Lower lobe of right lung (tissue), 2 donors: ENCODE measurements at places on chromosomes 1 and 21. TPM values are rescaled to one million over a fixed set of nuclear protein-coding genes. Genes with fewer than 3 reads are reported as not detected.
A peak's percentile ranks its signal among the peaks of the same experiment; 100 is the strongest.

The MRPL9 gene
- total RNA-seq: 59.9 TPM

The DCST2 gene
- 1.4 TPM for total RNA-seq

The CNN3 gene
- total RNA-seq: 151 TPM

The FMOD gene
- 28.9 TPM for total RNA-seq

DNA sequence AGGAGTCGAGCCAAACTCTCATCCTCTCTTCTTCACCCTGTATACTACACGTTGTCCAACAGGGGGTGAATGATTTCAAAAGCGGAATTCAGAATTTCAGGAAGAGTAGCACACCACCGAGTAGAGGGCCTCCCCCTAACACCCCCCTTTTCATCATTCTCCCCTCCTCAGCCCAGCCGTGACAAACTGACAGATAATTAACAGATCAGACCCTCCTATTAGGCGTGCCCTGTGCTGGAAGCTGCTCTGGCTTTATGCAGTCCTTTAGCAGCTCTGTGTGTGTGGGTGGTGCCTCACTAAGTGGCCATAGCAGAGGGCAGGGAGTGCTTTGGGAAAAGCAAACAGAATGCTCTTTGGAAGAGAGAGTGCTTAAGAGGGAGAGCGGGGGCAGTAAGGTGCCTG, 44.3 kb downstream of the PEX14 start:
- no peaks in the 10 kb centered on the region for H3K27me3 ChIP-seq
- H3K4me1 ChIP-seq: peaks cover 67% of the 10 kb centered on the region
- peak overlapping the region; percentile 48 for H3K27ac ChIP-seq
- DNase-seq: no peak
- no peak overlapping the region for H3K4me3 ChIP-seq
- H3K36me3 ChIP-seq: no peaks in the 10 kb centered on the region

- no peaks in the 10 kb centered on the region for H3K36me3 ChIP-seq
- no peak for DNase-seq
- peaks cover 33% of the 10 kb centered on the region for H3K4me1 ChIP-seq
- peaks cover 24% of the 10 kb centered on the region for H3K27me3 ChIP-seq
Observed at GRCh38 chr1:6260961-6261614, at the start of gene GPR153. Gene GPR153, minus strand, starts transcription at chr1:6261098. Its CDS starts 6,193 bp downstream, at chr1:6254905.

DNA sequence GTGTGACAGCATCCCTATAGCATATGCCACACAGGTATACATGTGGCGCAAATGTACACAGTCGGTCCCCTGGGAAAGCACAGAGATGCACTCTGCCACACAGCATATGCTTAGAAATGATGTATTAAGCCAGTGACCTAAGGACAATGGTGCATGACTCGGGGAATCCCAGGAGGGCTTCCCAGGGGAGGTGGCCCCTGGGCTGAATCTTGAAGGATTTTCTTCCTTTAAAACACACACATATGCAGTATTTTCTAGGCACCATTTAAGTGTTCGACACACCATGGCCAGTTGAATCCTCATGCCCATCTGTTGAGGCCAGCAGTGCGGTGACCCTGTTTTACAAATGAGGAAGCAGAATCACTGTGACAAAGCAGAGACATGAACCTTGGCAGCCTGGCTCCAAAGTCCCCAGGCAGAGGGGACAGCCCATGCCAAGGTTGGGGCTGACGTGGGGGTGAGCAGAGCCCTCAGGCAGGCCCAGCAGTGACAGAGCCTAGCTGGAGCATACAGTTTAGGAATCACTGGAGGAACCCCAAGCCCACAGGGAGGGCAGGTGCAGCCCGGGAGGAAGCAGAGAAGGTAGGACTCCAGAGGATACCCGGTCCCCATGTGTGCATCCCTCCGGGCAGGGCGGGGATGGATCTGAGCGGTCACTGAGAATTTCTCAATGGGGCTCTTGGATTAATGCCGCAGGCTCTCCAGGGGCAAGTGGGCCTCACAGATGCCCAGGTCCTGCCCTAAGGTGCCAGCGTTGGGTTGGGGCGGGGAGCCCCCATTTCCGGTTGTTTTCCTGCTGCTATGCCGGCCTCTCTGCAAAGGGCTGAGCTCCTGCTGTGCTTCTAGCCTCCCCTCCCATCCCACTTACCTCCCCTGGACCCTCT, 28.4 kb downstream of the WNT3A start:
- no peak overlapping the region for H3K27ac ChIP-seq
- DNase-seq: no peak
- H3K4me3 ChIP-seq: no peak overlapping the region
- no peaks in the 10 kb centered on the region for H3K36me3 ChIP-seq
- peaks cover 6% of the 10 kb centered on the region for H3K4me1 ChIP-seq
- H3K27me3 ChIP-seq: peaks cover 41% of the 10 kb centered on the region

DNA sequence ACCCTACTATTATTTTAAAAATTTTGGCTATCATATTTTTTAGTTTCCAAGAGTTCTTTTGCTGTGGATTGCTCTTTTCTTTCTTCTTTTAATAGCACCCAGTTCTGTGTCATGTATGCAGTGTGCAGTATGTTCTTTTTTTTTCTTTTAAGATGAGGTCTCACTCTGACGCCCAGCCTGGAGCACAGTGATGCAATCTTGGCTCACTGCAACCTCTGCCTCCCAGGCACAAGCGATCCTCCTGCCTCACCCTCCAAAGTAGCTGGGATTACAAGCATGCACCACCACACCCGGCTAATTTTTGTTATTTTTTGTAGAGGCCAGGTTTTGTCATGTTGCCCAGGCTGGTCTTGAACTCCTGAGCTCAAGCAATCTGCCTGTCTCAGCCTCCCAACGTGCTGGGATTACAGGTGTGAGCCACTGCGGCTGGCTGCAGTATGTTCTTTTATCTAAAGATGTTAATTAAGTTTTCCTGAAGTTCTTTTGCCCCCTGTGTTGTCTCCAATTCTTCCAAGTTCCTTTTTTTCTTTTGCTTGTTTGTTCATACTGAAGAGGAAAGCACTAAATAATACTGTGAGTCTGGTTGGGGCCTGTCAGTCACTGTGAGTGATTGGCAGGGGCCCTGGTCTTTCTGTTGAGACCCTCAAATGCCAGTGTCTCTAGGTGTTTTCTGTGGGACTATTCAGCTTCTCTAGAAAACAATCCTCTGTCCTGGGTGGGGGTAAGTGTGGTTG, 17.5 kb upstream of the TTC22 start:
- H3K4me1 ChIP-seq: no peaks in the 10 kb centered on the region
- peaks cover 4% of the 10 kb centered on the region for H3K27me3 ChIP-seq
- no peak for DNase-seq
- no peak overlapping the region for H3K4me3 ChIP-seq
- H3K27ac ChIP-seq: no peak overlapping the region

DNA sequence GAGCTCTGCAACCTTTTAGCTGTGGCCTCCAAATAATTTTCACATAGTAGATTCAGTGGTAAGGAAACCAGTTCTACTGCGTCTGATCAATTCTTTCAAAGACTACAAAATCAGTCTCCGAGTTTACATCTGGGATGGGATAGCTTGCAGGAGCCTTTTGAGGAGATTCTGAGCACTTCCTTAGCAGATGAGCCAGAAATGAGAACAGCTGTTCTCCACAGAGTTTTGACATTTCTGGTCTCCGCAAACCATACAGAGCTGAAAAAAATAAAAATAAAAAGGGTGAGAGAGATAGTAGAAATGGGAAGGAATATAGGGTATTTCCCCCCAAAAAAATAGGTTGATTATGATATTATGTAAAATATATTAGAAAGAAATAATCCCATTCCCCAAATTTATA, 119.3 kb downstream of the LYPLAL1 start:
- no peak overlapping the region for H3K27ac ChIP-seq
- H3K27me3 ChIP-seq: no peaks in the 10 kb centered on the region
- H3K4me1 ChIP-seq: no peaks in the 10 kb centered on the region

GRCh38 chr1:157166590-157166989, 28.4 kb upstream of the ETV3 start:
- no peak overlapping the region for H3K4me3 ChIP-seq
- no peak overlapping the region for H3K27ac ChIP-seq
- no peaks in the 10 kb centered on the region for H3K36me3 ChIP-seq
- no peak for DNase-seq
- H3K4me1 ChIP-seq: no peaks in the 10 kb centered on the region
- H3K27me3 ChIP-seq: peaks cover 16% of the 10 kb centered on the region

DNA sequence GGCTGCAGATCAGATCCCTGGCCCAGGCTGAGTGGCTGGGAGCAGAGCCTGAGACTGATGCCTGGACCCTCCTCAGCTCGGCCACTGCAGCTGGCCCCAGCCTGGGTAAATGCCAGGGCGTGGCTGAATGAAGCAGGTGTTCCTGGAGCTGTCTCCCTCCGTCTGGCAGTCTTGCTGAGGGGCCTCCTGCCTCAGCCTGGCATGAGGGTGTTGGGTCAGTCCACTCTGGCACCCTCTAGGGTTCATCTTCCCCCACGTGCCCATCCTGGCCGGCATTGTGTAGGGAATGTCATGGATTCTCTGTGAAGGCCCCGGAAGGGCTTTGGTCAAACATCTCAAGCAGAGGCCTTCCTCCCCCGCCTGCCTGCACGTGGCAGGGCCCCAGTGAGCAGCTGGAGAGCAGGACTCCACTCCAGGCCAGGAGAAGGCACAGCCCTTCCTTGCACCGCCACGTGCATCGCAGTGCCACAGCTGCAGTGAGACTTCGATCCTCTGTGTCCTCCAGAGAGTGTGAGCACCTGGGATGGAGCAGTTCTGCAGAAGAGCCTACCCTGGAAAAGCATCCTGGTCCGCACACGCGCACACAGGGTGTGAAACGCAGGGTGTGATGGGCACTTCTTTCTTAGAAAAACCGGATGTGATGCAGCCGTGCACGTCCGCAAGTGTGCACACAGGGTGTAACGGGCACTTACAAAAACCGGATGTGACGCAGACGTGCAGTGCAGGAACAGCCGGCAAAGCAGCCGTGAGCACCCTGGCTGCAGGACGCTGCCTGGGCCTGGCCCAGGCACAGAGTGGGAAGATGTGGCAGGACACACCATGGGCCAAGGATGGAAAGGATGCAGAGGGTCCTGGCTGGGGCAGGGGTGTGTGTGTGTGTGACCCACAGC, 4.6 kb upstream of the KRTAP10-4 start:
- no peaks in the 10 kb centered on the region for H3K4me1 ChIP-seq
- H3K27ac ChIP-seq: no peak overlapping the region
- H3K4me3 ChIP-seq: no peak overlapping the region
- no peaks in the 10 kb centered on the region for H3K36me3 ChIP-seq
- DNase-seq: no peak

DNA sequence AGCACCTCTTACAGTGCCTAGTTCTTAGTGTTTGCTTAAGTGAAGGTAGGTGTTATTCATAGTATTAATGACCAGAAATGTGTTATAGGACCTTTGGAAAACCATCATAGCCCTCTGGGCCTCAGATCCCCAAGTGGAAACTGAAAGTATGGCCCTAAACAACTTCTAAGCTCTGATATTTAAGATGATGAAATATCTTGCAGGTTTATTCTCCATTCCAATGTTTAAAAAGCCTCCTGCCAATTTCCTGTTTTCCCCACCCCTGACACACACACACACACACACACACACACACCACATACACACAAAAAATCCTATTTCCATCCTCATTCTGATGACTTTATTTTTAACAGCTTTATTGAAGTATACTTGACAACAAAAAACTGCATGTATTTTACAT, 108.2 kb downstream of the DIRAS3 start:
- H3K36me3 ChIP-seq: no peaks in the 10 kb centered on the region
- no peak for DNase-seq
- no peaks in the 10 kb centered on the region for H3K4me1 ChIP-seq
- H3K4me3 ChIP-seq: no peak overlapping the region
- H3K27ac ChIP-seq: no peak overlapping the region

DNA sequence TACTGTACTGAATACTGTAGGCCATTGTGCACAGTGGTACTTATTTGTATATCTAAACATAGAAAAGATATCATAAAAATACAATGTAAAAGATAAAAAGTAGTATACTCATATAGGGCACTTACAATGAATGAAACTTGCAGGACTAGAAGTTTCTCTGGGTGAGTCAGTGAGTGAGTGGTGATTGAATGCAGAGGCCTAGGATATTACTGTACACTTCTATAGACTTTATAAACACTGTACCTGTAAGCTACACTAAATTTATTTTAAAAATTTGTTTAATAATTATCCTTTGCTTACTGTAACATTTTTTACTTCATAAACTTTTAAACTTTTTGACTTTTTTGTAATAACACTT, 82.5 kb downstream of the FGGY start:
- H3K4me3 ChIP-seq: no peak overlapping the region
- no peaks in the 10 kb centered on the region for H3K36me3 ChIP-seq
- no peak for DNase-seq
- no peak overlapping the region for H3K27ac ChIP-seq
- H3K27me3 ChIP-seq: no peaks in the 10 kb centered on the region

DNA sequence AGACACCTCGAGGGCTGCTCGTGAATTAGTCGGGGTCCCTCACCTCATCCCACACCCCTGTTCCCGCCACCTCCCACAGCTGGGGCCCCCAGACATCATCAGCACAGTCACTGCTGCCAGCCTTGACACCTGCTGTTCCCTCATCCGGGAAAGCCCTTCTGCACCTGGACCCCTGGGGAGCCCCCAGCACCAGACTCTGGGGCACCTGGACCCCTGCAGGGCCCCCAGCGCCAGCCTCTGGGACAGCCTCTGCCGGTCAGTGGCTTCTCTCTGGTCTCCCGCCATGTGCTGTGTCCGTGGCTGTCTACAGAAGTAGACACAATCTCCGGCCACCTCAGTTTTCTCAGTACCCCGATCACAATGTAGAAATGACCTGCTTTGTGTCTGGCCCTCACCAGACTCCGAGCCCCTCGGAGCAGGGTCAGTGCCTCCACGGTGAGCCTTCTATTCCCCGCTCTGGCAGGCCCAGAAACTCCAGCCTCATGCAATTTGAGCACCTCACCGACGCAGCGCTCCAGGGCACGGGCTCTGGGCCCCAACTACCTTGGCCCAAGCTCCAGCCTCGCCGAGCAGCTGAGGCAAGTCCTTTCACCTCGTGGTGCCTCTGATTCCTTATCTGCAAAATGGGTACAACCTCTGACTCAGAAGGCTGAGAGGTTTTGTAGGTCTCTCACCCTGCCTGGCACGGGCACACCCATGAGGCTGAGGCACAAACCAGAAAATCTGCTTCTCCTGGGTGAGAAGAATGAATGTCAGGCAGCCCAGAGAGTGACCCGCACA, 84.7 kb downstream of the RIPK4 start:
- H3K4me3 ChIP-seq: no peak overlapping the region
- DNase-seq: no peak
- H3K27me3 ChIP-seq: no peaks in the 10 kb centered on the region
- no peak overlapping the region for H3K27ac ChIP-seq
- H3K36me3 ChIP-seq: no peaks in the 10 kb centered on the region
- peaks cover 32% of the 10 kb centered on the region for H3K4me1 ChIP-seq

- no peaks in the 10 kb centered on the region for H3K36me3 ChIP-seq
- H3K4me1 ChIP-seq: no peaks in the 10 kb centered on the region
- no peaks in the 10 kb centered on the region for H3K27me3 ChIP-seq
- H3K27ac ChIP-seq: no peak overlapping the region
- H3K4me3 ChIP-seq: no peak overlapping the region
- no peak for DNase-seq
Observed at GRCh38 chr21:22725436-22725835, 1727.2 kb downstream of the NCAM2 start.

GRCh38 chr1:6724517-6725141, 23.0 kb upstream of the DNAJC11 start:
- no peak for DNase-seq
- H3K4me3 ChIP-seq: no peak overlapping the region
- H3K4me1 ChIP-seq: no peaks in the 10 kb centered on the region

- DNase-seq: no peak
- no peaks in the 10 kb centered on the region for H3K36me3 ChIP-seq
Observed at GRCh38 chr1:14661222-14661621, 62.7 kb downstream of the KAZN start.
